ENCODE measurements at places on chromosomes 7 and 10. TPM values are rescaled to one million over a fixed set of nuclear protein-coding genes. Genes with fewer than 3 reads are reported as not detected.

PLCE1 gene
- 1.2 TPM for polyA plus RNA-seq

DNA sequence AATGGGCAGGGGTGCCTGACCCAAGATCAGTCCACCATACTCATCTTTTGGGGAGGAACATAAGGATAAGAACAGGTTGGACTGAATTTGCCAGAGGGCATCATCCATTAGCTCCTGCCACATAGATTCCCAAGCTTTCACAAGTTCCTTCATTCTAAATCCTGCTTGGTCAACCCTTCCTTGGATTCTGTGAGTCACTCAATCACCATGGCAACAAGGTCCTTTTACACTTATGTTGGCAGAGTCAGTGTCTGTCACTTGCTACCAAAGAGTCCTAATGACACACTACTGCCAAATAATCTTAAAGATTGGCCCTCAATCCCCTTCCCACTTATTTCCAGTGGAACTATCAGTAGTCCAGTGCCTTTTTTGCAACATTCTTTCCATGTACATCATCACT lies 5.0 kb upstream of the LGI1 start:
- no peaks in the 10 kb centered on the region for H3K36me3 ChIP-seq
- DNase-seq, result no peak
- H3K27ac ChIP-seq, result no peak overlapping the region

- H3K36me3 ChIP-seq, result no peaks in the 10 kb centered on the region
- no peak for DNase-seq
- H3K4me1 ChIP-seq, result no peaks in the 10 kb centered on the region
- H3K27me3 ChIP-seq, result no peaks in the 10 kb centered on the region
Observed at GRCh38 chr10:102624751-102625645, 19.3 kb upstream of the TRIM8 start.

- H3K36me3 ChIP-seq, result no peaks in the 10 kb centered on the region
- DNase-seq, result no peak
- H3K27me3 ChIP-seq, result no peaks in the 10 kb centered on the region
- no peak overlapping the region for H3K4me3 ChIP-seq
- H3K4me1 ChIP-seq, result peaks cover 11% of the 10 kb centered on the region
- no peak overlapping the region for H3K27ac ChIP-seq
Observed at GRCh38 chr7:130489140-130489983, 2.5 kb upstream of the MEST start.

VGF gene
- polyA plus RNA-seq, result 0.12 TPM

OR9A2 gene
- not detected for polyA plus RNA-seq

Data from GM12878 (cell line).